Right ventricle myocardium inferior (tissue), 1 donor: ENCODE measurements at places on chromosomes 6 and 20.
A peak's percentile ranks its signal among the peaks of the same experiment; 100 is the strongest.

DNA sequence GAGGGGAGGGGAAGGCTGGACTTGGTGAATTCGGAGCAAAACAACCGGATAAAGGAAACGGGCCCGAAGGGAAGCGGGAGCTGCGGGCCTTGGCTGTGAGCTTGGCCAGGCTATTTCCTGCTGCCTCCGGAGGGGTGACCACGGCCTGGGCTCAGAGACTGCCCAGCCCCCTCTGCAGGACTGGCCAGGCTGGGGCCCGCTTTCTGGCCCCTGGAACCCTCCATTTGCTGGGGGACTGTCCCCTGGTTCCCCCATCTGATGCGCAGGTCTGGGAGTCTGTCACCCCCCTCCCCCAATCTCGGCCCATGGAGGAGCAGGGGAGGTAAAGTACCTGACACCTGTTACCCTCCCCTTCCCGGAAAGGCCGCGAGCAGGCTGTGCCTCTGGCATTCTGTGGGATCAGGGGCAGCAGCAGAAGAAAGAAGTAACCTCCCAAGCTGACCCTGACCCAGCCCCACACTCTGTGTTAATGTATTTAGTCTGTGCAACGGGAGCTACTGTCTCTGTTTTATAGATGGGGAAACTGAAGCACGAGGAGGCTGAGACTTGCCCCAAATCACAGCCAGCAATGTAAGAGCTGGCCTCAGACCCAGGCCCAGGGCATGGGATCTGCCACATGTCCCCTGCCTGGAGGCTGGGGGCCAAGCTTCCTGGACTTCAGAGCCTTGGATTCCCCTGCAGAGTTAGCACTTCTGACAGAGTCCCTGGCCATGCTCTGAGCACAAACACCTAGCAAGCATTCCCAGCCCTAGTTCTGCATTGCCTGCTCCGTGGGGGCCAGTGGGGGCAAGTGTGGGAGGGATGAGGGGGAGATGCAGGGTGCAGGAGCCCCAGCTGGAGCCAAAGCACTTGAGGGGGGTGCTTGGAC, 3.5 kb downstream of the C20orf204 start:
- no peak for DNase-seq

GRCh38 chr6:81901551-81901966, 149.1 kb upstream of the TENT5A start:
- peak; percentile 67 for DNase-seq

GRCh38 chr20:40991181-40991889, 37.3 kb upstream of the TOP1 start:
- DNase-seq: no peak

DNA sequence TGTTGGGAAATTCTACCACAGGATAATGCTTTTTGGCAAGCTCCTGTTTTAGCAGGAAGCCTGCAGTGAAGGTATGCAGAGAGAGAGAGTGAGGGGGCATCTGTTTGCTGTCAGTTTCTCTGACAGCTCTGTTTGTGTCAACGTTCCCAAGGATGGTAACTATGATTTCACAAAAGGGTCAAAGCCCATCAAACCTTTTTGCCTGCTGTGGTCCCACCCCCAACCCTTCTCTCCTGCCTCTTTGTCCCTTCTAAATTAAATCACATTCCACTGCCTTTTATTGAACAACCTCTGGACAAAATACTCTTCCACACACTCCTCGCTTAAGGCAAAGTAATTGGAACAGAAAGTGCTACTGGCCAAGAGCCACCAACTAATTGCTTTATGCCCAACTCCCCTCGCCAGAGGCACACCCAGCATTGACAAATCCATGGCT, 128.3 kb downstream of the TSHZ2 start:
- no peak for DNase-seq

DNA sequence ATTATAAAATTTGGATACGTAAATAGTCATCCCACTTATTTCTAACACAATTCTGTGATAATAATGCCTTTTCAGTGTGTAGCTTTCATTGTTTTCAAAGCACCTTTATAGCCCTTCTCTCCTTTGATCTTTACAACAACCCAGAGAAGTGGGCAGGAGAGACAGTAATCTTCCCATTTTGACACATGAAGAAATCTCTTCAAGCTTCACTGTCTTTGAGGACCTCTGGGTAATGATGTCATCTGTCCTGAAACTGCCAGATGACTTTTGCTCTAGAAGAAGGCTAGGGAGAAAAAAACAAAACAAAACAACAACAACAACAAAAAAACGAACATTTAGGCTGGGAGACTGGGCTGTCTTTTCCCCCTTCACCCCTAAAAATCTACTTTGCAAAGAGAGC, 203.0 kb downstream of the KCNQ5 start:
- DNase-seq: no peak
